ENCODE measurements at places on chromosomes 4 and X.

DNA sequence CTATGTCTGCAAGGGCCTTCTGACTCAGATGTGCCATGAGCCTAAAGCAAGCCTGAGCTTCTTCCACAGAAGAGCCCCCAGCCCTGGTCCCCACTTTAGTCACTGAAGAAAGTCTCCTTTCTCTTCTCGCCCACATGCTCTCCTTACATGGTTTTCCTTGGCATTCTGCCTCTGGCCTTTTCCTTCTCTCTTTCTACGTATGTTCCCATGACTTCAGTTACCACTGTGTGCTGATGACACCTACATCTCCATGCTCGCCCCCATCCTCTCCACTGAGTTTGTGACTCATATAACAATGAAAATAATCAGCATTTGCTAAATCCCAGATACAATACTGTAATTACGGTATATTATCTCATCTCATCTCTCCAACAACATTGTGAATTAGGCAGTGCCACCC lies 149.3 kb downstream of the AMMECR1 start:
- DNase-seq = no peak

DNA sequence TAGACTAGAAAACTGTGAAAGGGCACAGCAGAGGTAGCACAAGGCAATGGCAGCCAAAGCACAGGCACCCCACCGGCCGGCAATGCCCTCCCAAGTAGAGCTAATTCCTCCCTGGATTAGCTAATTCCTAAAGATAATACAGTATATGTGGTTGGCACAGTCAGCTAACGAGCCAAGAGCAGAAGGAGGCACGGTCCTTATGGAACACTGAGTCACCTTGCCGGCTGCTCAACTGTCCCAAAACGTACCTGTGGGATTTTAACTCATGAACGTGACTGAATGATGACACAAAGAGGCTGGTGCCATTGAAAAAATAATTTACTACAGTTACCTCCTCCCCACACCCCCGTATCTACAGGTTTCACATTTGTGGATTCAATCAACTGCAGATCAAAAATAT lies 9.1 kb upstream of the FGFBP1 start:
- no peak for DNase-seq

DNA sequence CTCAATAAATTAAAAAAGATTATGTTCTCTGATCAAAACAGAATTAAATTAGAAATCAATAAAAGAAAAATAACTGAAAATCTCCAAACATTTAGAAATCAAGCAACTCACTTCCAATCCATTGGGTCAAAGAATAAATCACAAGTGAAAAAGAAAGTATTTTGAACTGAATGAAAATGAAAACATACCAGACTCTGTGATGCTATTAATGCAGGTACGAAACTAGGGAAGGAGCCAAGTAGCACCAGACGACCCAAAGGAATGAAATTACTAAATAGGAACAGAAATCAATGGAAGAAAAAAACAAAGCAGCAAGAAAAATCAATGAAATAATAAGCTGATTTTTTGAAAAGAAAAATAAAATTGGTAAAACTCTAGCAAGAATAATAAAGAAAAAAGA lies 15.4 kb downstream of the CCDC110 start:
- DNase-seq = no peak

DNA sequence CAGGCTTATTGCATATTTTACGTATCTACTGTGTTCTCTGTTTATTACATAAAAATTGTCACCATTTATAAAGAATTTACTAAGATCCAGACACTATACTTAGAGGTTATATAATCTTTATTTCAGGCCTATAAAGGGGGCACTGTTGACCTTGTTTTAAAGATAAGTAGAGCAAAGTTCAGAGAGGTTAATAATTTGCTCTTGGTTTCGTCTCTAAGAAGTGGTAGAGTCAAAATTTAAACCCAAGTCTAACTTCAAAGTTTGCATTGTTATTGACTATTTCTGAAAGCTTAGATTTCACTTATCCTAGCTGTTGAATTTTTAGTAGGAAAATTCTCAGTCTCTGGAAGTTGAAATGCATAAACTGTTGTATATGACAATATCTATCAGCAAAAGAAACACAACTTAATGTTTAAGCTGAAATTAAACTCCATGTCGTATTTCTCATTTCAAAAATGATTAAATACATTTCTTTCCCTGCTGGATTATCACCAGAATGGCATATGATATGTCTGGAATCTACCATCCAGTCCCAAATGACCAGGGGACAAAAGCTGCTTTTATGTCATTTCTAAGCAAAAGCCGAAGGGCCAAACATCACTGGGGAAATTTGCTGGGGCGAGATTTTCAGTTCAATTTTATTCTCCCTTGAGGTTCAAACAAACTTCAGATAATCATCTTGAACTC lies 138.4 kb downstream of the SLC7A11 start:
- no peak for DNase-seq

GRCh38 chrX:94813541-94813940 lies 1139.5 kb downstream of the FAM133A start:
- DNase-seq = no peak

DNA sequence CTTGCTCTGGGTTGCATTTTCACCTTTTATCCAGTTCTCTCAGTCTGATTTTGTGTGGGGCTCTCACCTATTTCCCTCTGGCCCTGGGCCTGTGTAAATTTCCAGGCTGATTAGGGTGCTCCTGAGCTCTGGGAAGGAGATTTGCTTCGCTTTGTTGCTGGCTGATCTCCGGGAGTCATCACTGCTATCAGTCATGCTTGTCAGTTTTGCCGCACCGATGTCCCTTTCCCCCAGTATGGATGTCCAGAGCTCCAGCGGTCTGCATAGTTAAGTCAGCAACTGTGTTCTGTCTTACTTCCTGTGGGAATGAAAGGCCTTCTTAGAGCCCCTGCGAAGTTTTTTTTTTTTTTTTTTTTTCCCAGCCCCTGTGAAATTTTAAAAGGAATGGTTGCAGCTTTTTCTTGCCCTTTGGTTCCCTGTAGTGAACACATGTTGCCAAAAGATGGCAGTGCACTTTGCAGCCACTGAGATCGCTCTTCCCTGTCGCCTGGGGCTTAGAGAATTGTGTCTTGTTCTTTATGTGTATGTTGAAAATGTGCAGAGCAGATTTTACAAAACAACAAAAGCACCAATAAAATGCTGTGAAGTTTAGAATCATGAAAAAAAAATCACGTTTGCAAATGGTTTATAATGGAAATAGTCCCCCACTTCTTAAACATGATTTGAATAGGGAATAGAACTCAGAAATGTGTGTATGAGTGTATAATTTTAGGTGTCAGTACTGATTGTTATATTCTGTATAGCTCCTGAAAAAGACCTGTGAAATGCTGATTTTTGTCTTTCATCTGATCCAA lies 109.1 kb upstream of the SLC4A4 start:
- no peak for DNase-seq

GRCh38 chr4:55184600-55185523 lies 59.5 kb upstream of the KDR start:
- DNase-seq = no peak

GRCh38 chr4:14254252-14254651 lies 626.7 kb upstream of the BOD1L1 start:
- DNase-seq = no peak

DNA sequence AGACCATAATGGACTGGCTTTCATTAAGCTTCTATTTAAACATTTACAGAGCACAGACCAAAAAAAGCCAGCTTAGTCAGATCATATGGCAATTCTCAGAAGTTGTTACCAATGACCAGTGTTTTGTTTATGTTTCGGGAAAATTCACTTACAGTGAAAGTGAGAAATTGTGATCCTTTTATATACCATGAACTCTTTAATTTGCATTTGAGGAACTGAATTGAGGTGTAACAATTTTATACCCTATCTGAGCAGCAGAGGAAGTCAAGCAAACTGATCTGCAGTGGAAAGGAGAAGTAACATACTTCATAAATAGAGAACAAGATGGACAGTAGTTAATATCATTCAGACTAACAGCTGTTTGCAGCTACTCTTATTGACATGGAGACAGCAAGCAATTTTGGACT lies 97.1 kb downstream of the TMA16 start:
- DNase-seq = no peak

DNA sequence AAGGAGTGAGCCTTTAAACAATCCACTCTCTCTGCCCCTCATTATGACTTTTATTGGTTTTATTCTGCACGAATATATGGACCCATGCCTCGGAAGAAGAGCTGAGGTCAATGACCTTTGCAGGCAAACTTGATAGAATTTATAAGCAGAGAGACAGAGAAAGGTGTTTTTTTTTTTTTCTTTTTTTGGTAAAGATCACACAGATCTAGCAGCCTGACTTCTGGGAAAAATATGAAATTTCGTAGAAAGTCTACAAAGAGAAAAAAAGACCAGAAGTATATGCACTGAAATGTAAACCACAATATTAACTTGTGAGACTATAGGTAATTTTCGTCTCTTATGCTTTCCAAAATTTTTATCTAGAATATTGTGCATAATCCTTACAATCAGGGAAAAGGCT lies 61.6 kb downstream of the LEF1 start:
- DNase-seq = no peak

- DNase-seq = no peak
Measured at GRCh38 chr4:7680106-7680505, 245.4 kb upstream of the PSAPL1 start.

DNA sequence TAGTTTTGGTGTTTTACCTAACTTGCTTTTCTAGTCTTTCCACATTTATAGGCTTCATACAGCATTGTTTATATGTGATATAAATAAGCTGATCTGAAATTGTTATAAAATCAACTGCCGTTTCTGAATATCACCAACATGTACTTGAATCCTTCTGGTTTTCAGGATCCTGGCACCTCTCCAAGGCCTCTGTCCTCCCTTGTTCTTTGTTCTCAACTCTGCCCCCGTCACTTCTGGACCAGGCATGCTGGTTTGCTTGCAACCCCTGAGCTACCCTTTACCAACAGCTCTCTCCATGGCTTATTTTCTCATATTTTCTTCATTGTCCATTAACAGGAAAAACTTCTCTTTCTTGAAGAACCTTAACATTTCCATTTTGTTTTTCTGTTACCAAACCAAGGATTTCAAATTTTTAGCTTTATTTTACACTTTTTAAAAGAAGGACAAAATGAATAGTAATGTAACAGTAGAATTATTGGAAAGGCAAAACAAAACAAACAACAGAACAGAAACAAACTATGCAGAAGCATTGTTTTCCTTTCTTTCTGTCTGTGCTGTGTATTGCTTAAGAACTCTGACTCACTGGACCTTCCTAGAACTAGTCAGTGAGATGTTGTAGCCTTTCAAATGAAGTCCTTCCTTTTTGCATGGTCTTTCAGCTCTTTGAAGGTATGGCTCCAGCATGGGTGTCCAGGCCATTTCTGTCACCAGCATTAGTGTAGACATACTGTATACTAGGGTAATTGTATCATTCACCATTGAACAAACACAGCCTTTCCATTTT lies 44.8 kb downstream of the BANK1 start:
- DNase-seq = no peak

DNA sequence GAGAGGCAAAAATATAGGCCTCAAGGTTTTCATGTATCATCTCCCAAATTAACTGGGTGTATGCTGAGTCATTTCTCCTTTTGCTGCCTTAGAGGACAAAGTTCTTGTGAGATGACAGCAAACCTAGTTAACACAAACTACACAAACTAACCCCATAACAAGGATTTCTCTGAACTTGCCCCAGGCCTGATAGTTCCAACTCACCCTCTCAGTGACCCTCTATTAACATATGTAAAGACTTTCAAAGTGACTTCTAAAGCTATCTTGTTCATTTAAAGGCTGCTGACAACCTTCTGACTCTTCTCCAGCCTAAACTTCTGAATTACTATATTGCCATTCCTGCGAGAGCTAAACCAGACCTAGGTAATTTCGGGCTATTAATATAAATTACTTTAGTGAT lies 43.2 kb upstream of the CCDC149 start:
- no peak for DNase-seq

DNA sequence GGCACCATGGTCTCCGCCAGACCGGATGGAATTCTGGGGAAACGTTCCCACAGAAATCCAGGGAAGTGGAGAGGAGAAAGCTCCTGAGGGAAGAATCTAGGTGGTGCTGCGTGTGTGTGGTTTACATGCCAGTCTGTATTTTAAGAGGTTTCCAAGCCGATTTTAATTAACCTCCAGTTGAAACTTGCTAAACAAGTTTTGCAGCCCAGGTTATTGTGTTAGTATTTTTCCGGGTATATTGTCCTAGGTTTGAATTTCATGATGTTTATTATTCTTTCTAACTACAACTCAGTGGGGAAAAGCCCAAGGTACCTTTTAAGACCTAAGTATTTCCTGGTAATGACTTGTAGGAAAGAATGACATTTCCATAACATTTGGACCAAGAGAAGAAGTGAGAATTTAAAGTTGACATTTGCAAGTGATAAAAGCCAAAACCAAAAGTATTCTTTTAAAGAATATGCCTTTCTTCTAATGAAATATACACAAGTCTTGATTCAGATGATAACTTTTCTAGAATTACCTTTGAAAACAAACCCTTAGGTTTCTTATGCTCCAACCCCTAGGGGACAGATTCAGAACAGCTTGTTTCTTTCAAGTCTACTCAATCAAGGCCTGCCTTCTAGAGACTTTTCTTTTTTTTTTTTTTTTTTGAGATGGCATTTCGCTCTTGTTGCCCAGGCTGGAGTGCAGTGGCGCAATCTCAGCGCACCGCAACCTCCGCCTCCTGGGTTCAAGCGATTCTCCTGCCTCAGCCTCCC lies 14.6 kb downstream of the SAT1 start:
- DNase-seq = no peak

DNA sequence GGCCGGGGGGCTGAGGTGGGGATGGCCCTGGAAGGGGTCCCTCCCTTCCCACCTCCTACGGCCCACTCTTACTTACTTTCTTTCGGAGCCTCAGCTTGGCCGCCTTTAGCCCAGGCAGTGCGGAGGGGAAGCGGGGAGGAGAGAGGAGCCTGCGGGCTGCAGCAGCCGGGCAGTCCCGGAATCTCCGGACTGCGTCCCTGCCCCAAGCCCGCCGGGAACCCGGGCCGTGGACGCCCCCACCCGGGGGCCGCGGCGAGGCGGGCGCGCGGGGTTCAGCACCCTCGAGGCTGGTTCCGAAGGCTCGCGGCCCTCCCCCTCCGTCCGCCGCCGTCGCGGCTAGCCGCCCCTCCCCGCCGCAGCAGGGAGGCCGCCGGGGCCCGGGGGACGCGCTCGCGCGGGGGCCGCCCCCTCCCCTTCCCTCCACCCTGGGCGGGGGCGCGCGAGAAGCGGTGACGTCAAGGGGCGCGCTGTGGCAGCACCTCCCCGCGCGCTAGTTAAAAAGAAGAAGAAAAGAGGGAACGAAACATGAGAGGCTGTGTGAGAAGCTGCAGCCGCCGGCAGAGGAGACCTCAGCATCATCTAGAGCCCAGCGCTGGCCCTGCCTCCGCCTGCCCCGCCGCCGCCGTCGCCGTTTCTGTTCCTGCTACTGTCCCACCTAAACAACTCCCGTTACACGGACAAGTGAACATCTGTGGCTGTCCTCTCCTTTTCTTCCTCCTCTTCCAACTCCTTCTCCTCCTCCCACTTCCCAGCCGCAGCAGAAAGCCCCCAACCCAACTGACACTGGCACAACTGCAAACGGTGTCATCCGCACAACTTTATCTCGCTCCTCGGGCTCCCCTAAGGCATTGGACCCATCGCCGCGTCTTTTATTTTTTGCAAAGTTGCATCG lies at the start of gene HHIP:
Gene HHIP, plus strand, starts transcription at position 526 of the 892 bp plus-strand sequence. CDS start 520 bp downstream, outside the sequence.
- no peak for DNase-seq

- DNase-seq = no peak
Measured at GRCh38 chr4:6472008-6472386, 417 bp downstream of the PPP2R2C start.

GRCh38 chr4:149709640-149710039 lies 106.0 kb downstream of the IQCM start:
- no peak for DNase-seq

Data from CD4-positive, alpha-beta T cell treated with Interleukin-6 at 100 ng/mL for 8 hours (primary cell).